ENCODE measurements at places on chromosomes 3 and 15.

DNA sequence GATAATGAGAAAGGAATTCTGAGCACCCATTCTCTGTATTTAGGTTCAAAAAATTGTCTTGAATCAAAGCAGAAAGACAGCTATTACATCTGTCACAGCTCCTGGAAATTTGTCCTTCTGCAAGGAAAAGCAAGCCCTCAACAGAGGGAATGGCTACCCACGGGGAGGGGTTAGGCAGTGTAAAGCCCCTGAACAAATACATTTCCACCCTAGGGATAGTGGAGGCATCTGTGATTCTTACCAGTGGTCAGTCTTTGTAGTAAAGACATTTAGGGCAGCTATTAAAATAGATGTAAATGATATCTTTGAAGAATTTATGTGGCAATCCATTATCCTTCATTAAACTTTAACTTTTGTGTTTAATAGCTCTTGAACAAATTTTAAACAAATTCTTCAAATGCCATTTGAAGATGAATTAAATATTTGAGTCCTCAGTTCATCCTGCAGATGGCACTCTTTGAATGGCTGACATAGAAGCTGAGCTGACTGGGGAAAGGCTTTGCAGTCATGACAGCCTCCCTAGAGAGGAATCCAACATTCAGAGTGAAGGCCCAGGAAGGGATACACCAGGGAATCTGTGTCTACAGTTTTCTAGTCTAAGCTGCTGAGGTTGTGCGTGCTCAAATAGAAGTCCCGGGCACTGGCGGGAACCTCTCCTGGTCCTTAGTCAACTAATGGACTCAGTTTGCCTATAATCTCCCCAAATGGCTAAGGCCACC, 359.7 kb upstream of the ROPN1 start:
- DNase-seq: peak; percentile 89

- DNase-seq: no peak
Measured at GRCh38 chr3:36918050-36918449, 26.8 kb downstream of the TRANK1 start.

- peak; percentile 53 for DNase-seq
Measured at GRCh38 chr15:74374648-74375302, 7.3 kb upstream of the CYP11A1 start.

DNA sequence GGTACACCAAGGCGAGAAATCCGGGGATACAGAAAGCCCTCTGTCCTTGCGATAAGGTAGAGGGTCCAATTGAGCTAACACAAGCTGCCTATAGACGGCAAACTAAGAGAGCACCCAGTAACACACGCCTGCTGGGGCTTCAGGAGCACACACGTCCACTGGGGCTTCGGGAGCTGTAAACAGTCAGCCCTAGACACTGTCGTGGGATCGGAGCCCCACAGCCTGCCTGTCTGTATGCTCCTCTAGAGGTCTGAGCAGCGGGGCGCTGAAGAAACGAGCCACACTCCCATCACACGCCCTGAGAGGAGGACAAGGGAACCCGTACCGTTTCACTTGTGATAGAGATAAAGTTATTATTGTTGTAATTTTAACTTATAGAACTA, 486 bp downstream of the SAMMSON start:
- no peak for DNase-seq

DNA sequence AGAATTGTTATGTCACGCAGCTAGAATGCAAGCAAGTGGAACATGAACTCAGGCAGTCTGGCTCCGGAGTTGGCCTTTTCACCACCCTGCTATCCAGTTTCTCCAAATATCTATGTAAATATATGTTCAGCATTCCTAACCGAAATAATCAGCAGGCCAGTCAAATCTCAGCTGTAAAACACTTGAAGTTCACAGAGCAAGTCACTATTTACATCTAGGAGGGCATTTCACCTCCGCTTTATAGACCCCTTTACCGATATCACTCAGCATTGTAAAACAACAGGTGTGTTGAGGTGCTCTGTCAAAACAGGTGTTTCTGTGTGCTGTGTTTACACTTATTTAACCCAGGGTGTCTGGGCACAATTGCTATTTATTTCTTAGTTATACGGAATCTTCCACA, 12.2 kb upstream of the HES1 start:
- no peak for DNase-seq

DNA sequence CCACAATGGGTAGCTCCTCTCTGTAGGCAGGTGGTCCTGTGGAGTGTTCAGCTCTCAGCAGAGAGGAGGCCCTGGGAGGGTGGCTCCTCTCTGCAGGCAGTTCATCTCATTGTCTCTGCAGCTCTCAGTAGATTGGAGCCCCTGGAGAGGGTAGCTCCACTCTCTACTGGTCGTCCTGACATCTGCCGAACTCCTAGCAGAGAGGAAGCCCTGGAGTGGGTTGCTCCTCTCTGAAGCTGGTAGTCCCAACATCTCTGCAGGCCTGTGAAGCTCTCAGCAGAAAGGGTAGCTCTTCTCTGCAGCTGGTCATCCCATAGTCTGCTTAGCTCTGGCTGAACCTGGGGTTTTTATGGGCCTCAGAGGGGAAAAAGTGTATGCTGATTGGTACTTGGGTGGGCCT, 50.8 kb downstream of the EFCAB12 start:
- no peak for DNase-seq

GRCh38 chr3:18396428-18396827, 28.7 kb downstream of the SATB1 start:
- no peak for DNase-seq

GRCh38 chr3:179348325-179349013, 960 bp downstream of the MFN1 start:
- DNase-seq: peak; percentile 31

- no peak for DNase-seq
Measured at GRCh38 chr3:73653351-73653750, 28.6 kb upstream of the PDZRN3 start.

DNA sequence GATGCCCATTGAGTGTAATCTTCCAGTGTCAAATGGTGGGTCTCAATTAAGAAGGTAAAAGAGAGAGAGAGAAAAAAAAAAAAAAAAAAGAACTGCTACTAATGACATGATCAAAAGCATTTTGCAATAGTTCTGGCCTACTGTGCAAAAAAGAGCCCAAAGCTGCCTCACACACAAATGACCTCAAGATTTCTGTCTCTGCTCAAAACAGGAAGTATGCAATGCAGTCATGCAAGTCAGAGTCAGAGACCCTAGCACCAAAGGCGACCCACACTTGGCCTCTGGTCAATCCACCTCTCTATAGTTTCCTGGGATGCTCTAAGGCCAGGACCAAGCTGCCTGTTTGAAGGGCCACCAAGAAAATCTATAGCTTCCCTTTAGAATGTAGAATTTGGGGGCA, 323.5 kb downstream of the VPS13C start:
- DNase-seq: no peak

- DNase-seq: no peak
Measured at GRCh38 chr3:149792452-149793270, at the start of gene ANKUB1. Gene ANKUB1 (minus strand): TSS chr3:149792554. CDS start chr3:149792366, 188 bp downstream.

GRCh38 chr3:96813134-96813819, 1.1 kb upstream of the EPHA6 start:
- DNase-seq: peak; percentile 92

GRCh38 chr15:60399246-60399915, 1.6 kb upstream of the ANXA2 start:
- no peak for DNase-seq

DNA sequence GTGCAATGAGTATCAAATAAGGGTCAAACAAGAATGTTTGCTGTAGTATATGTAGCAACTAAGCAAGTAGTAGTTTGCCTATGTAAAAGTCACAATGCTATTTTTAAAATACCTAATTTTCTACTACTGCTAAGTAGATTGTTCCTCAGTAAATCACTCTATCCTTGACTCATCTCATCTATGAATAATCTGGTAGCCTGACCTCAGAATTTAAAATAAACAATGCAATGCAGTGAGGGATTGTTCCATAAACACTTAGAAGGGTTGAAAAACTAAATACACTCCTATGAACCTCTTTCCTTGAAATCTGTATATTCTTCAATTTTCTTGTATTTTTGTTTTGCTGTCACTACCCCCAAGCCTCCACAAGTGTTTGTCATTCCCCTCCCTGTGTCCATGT, 253.3 kb downstream of the TBC1D5 start:
- peak; percentile 76 for DNase-seq

- DNase-seq: no peak
Measured at GRCh38 chr3:126194713-126195305, 14.4 kb upstream of the ALDH1L1 start.

DNA sequence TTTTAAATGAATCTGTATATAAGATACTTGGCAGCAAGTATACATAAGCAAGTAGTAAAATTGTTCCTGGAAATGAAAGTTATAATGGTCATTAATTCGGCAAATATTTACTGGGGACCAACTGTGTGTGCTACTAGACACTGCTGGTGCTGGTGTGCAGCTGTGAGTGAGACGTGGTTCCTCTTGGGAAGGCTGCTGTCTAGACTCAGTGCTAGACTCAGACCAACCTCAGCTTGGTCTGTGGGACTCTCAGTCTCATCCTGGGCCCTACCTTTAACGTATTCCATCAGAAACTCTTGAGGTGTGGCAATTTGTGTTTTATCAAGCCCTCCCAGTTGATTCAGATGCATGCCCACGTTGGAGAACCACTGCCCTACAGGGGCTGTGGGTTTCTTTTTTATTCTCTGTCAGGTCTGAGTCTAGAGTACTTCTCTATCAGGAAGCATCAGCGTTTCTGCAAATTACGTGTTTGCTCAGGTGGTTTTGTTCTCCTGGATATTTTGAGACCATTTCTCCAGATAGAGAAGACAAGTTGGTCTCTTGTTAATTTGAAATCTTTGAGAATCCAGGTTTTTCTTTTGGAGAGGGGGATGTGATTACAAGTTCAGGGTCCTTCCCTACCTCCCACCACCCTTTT, 6.8 kb downstream of the TLNRD1 start:
- no peak for DNase-seq

- DNase-seq: no peak
Measured at GRCh38 chr3:187000711-187001151, 70.4 kb downstream of the ST6GAL1 start.

GRCh38 chr15:89371228-89372044, 36.8 kb upstream of the POLG start:
- DNase-seq: peak; percentile 91

DNA sequence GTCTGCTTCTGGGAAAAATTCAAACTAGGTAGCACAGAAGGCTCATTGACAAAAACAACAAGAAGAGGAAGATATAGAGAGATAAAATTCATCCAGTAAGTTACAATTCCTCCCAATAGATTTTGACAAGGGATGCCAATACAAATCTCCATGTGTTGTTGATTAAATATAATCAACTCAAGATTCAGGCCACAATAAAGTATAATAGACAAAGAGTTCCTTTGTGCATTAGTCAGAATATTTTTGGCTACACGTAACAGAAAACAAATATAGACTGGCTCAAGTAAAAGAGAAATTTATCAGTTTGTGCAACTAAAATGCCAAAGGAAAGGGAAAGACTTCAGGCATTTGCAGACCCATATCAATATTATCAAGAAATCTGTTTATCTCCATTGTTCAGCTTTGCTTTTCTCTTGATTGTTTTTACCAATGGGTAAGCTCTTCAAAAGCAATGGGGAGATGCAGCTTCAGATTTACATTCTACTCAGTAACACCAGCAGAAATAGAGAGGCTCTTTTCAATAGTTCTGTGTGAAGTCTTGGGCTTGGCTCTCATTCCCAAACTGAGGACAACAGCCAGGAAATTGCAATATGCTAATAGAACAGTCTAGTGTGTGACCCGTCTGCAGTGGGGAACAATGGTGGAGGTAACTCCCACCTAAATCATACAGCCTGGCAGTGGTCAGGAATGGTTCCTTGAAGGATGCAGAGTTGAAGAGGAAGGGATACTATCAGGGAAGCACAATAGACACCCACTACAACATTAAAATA, 77.6 kb upstream of the PROK2 start:
- no peak for DNase-seq

DNA sequence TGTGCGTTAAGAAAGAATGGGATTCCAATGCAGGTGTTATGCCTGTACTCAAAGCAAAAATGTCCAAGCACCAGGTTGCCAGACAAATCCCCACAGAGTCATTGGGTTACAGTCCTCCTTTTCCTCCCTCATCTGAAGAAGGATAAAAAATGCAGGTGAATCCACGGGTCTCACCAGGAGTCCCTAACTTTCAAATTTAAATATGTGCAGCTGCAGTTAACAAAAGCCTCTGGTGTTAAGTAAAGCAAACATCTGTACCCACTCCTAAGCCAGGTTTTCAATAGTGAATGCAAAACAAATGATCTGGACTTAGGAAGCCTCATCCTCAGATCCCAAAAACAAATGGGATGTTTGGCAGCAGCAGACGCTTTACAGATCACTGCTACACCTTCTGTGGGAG, 70.4 kb upstream of the SETMAR start:
- DNase-seq: no peak

GRCh38 chr15:58699769-58700168, 49.7 kb downstream of the ADAM10 start:
- DNase-seq: no peak

DNA sequence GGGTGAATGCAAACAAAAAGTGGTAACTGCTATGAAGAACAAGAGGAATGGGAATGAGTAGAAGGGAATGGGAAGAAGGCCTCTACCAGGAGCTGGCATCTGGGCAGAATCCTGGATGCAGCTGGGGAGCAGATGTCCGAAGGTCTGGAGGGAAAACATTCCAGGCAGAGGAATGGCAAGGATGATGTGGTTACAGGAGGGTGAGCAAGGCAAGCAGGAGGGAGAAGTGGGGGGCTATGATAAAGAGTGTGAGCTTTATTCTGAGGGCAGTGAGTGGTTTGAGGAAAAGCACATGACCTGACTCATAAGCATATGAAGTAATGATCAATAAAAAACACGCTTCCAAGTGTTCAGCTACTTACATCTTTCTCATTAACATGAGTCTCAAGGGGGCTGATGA, 17.1 kb downstream of the SKIC8 start:
- no peak for DNase-seq

- no peak for DNase-seq
Measured at GRCh38 chr3:150363420-150363819, 44.7 kb upstream of the TSC22D2 start.

DNA sequence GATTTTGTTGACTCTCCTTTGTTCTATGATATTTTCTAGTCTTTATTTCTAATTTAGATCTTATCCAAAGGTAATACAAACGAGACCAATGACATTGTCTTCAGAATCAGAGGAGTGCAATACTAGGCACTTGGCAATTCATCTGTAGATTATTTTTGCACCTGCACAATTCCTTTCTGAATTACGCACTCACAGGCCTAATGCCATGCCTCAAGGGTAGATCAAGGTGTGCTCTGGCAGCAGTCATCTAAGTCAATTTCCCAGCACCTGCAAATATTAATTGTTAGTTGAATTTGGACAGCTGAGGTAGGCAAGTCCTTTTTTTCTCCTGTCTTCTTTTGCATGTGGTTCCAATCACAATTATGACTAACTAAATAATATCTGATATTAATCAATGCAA, 653.2 kb downstream of the ROBO2 start:
- DNase-seq: no peak

DNA sequence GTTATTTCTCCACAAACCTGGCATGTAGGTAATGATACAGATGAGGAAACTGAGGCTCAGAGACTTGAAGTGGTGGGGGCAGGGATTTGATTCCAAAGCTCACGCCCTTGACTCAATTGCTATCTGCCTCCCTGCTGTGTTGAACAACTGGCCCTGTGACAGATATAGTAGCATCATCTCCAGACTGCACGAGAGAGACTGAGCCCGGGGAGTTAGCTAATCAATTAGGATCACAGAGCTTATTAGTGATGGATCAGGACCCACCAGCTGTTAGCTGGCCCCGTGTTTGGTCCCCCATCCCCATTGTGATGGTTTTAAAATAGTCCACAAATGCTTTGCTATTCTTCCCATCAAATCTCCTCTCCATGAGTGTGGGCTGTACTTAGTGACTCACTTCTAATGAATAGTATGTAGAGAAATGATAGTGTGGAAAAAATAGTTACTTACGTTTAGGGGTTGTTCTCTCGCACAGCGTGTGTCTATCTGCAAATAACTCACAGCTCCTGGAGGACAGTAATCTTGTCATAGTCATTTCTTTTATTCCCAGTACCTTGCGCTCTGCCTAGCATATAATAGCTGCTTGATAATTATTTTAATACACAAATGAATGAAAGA, 74.4 kb upstream of the KLF13 start:
- peak; percentile 37 for DNase-seq

All from osteoblast (primary cell).